ENCODE measurements at places on chromosomes 3 and 15. TPM values are rescaled to one million over a fixed set of nuclear protein-coding genes. Genes with fewer than 3 reads are reported as not detected.

Gene EPM2AIP1
- total RNA-seq, result 11.7 TPM

Gene C3orf49
- not detected for total RNA-seq

Gene LMAN1L
- total RNA-seq, result not detected

Gene NTRK3
- 0.78 TPM for total RNA-seq

Gene RTP3
- total RNA-seq, result not detected

Gene ZNF80
- total RNA-seq, result 0.33 TPM

Gene IFT122
- 25.5 TPM for total RNA-seq

DNA sequence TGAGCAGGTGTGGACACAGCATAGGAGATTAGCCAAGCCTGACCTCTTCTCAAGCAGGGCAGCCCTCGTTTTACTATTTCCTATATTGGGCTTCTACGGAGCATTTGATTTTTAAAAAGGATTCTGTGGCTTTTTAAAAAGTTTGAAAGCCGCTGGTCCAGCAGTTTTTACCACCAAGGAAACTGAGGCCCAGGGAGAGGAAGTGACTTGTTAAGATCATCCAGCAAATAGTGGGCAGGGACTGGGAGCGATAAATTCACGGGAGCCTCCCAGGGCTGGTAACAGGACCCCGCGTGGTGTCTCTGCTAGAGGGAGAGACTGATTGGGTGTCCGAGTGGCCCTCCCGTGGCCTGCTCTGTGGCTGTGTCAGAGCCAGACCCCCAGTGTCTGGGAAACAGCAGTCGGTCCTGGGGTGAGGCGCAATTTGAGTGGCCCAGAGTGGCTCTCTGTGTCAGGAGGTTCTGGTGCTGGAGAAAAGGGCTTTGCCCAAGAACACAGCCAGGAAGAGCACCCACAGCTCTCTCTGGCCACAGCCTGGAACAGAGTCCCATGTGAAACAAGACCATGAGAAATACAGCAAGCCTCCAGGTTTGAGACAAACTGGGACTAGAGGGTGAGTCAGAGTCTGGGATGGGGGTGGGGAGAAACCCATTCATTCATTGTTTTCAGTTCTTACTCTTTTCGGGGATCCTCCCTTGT, 4.2 kb downstream of the FURIN start:
- peak; percentile 87 for DNase-seq

DNA sequence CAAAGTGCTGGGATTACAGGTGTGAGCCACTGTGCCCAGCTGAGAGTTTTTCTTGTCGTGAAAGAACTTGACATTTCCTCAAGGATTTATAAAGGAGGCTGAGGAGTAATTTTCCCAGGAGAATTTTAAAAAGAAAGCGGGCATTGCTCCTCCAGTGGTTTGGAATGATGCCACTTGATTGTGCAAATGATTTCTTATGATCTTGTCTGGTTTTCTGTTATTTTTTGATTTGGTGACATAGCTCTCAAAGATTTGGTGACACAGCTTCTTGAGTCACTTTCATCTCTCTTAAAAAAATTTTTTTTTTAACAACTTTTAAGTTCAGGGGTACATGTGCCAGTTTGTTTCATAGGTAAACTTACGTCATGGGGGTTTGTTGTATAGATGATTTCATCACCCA, 24.6 kb upstream of the NFKBIZ start:
- DNase-seq, result no peak

DNA sequence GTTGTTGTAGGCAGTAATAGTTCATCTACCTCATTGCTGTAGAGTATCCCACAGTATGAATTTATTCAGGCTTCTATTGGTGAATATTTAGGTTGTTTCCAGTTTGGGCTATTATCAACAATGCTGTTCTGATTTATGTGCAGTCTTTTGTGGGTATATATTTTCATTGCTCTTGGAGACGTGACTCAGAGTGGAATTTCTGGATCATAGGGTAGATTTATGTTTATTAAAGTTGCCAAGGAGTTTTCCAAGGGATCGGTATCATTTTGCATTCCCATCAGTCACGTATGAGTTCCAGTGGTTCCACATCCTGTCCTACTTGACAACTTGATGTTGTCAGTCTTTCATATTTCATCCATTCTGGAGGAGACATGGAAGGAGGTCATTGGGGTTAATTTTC, 8.4 kb upstream of the HRH1 start:
- no peak for DNase-seq

DNA sequence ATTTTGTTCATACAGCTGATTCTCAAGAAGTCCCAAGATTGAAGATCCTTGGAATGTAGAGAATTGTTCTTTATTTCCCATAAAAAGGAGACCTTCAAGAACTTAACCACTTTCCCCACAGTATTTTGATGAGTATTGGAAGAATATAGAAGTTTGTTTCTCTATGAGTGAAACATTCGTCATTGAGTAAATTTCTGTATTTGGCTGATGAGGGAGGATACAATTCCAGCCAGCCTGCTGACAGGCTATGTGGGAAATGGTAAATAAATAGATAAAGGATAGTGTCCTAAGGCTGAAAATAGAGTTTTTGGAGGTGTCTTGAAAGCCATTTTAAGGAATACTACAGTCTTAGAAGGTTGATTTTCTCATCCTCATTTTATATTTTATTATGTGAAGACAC, 1076.1 kb downstream of the ROBO2 start:
- DNase-seq, result no peak

DNA sequence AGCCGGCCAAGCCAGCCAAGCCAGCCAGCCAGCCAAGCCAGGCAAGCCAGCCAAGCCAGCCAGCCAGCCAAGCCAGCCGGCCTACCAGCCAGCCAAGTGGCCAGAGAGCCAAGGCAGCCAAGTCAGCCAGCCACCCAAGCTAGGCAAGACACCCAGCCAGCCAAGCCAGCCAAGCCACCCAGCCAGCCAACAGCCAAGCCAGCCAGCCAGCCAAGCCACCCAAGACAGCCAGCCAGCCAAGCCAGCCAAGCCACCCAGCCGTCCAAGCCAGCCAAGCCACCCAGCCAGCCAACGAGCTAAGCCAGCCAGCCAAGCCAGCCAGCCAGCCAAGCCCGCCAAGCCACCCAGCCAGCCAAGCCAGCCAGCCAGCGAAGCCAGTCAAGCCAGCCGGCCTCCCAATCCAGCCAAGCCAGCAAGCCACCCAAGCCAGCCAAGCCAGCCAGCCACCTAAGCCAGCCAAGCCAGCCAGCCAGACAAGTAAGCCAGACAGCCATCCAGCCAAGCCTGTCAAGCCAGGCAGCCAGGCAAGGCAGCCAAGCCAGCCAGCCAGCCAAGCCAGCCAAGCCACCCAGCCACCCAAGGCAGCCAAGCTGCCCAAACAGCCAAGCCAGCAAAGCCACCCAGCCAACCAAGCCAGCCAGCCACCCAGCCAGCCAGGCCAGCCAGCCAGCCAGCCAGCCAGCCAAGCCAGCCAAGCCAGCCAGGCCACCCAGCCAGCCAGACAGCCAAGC, 200.5 kb downstream of the GOLGA6L6 start:
- DNase-seq, result peak; percentile 48

- DNase-seq, result no peak
Observed at GRCh38 chr3:182179631-182180030, 467.9 kb downstream of the SOX2 start.

DNA sequence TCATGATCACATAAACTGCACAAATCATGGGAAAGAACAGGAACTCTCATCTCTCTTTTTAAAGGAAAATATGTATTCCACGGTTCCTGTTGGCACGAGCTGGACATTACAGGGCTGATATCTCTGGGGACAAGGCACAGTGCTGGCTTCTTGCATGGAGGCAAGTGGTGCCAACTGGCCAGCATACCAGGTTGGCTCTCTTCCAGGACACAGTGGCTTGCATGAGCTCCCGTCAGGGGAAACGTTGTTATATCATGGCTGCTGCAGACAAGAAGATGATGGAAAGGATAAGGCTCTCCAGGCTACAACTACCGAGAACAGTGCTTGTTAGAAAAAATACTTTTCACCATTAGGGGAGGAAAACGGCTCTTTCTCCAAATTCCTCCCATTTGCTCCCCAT, 283.9 kb downstream of the RORA start:
- DNase-seq, result no peak
